NCI-H69 (cell line): ENCODE measurements at places on chromosomes 11 and 22.

- DNase-seq = peak; percentile 15
Observed at GRCh38 chr11:70761094-70761907, 363.0 kb downstream of the CTTN start.

DNA sequence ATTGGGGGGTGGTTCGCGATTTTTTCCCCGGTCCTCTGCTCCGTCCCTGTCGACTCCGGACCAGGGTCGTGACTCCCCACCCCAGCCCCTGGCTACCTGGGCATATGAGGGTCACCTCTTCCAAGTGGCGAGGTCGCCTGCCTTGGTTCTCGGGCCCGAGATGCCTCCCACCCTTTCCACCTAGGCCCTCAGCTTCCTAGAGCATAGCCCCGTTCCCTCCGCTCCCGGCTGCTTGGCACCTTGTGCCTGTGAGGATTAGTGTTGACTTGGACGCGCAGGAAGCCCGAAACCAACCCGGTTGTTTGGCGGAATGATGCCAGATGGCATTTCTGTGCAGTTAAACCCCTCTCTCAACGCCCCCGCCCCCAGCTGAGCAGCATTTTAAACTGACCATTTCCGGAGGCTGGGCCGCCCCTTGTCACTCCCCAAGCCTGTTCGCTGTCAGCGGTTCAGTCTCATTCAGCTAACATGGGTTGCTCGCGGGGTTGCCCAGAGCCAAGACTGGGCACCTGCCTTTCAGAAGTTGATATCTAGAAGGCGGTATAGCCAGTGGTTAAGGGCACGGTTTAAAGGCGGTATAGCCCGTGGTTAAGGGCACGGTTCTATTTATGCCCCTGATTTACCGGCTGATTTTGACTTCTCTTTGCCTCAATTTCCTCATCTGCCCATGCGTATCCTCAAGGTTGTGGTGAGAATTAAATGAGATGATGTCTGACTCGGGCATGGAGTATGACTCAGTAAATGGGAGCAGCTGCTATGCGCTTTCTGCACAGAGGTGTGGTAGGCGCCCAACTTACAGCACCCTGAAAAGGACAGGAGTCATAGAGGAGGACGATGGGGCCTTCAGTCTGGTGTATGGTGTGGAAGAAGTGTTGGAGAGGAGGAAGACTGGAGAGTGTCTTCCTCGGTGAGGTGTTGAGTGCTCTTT lies 639 bp downstream of the INCENP start:
- peak; percentile 87 for DNase-seq

- peak; percentile 53 for DNase-seq
Observed at GRCh38 chr22:40397396-40397795, 27.0 kb downstream of the SGSM3 start.

DNA sequence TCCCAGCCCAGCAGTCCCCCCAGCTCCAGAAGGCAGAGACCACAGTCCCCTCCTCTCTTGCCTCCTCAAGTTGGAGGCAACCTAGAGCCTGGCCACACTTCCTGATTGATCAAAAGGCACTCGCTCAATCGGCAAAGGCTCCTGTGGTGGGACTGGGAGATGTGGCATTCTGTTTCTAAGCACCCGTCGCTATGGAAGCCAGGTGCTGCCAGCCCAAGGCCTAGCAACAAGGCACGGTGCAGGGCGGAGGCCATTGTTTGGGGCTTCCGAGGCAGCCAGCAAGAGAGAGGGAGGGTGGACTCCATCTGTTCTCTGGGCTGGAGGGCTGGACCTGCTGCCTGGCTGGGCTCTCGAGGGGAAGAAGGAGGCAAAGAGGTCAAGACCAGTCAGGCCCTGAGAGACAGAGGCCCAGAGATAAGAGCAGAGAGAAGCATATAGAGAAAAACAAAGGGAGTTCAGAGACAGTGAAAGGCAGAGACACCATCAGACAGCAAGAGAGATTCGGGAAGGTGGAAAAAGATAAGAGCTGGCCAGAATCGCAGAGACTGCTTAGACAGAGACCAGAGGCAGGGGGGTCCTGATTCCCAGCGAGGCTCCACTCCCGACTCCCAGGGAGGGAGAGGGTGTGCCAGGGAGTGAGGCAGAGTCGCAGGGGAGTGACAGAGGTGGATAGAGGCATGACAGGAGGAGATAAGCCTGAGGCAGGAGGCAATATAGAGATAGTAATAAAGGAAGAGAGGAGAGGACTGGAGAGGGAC lies 21.2 kb downstream of the PDE2A start:
- DNase-seq = peak; percentile 97

DNA sequence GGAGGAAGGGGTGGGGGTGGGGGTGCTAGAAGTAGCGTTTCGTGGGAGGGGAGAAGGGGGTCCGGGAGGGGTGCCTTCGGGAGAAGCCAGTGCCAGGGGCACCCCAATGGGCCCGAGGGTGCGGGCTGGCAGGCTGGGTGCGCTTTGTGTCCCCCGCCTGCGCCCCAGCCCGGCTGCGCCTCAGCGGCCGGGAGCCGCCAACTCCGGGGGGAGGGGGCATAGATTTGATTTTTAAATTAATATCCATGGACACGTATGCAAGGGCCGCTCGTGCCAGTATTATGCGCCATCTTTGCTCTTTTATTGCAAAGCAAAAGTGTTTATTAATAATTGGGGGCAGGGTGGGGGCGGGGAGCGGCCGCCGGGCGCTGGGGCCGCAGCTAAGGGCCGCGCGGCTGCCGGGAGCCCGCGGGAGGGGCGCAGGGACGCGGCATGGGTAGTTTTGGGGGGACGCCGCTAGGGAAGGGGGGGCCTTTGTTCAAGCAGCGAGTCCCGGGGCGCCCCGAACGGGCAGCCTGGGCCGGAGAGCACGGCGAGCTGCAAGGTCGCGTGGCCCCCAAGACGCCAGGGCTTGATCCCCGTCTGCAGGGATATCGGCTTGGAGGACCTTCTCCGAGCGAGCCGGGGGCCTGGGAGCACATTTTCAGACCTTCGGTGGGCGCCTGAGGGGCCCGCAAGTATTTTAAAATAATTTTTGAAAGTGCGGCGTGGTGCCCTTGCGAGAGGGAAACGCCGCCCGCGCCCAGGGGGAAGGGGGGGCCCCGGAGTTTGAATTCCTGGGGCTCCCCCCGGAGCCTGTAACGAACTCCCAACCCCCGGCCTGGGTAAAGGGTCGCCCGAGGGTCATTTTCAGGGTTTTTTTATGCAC lies 959 bp downstream of the CCND1 start:
- DNase-seq = peak; percentile 16

- DNase-seq = no peak
Observed at GRCh38 chr11:43583548-43583947, 97.0 kb upstream of the HSD17B12 start.

GRCh38 chr11:90788961-90789360 lies 566.1 kb upstream of the CHORDC1 start:
- no peak for DNase-seq

- no peak for DNase-seq
Observed at GRCh38 chr22:48858121-48858520, 969.6 kb downstream of the BRD1 start.

GRCh38 chr11:120212259-120212878 lies 1.5 kb downstream of the OAF start:
- no peak for DNase-seq

DNA sequence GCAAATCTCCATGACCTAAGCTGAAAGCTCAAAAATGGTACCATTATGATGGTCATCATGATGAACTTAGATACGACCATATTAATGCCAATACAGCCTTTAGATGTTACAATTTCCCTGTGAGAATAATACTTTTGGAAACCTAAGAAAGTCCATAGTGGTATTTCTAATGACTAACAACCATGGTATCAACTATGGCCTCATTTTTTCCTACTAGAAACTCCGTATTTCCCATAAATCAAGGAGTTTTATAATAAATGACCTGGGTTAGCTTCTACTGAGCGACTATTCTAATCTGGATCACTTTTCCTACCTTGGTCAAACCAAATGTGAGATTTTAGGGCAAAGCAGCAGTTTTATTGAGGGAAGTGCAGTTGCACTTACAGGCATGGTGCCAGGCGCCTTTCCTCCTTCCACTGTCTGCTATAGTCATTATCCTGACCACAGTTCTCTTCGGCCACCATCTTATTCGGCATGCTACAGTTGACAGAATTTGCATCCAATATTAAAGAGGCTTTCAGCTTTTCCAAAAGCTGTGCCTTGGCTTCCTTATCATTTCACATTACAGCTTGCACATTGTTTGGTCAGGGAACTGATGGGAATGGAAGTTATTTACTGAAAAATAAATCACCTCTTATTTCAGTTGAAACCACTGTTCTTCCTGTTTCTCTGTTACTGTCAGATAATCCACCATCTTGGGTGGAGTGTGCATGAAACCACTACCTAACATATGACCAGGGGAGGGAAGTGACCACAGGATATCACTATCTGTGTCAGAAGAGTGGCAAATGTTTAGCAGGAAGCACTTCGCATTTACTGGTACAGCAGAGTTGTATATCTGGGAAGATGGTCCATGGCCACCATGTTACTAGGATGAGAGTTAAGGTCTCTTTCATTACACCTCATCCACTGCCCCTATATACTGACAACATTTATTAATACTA lies 74.5 kb upstream of the PICALM start:
- no peak for DNase-seq

GRCh38 chr22:40410272-40410671 lies 39.9 kb downstream of the SGSM3 start:
- DNase-seq = no peak

GRCh38 chr11:76385903-76386302 lies 4.8 kb downstream of the GVQW3 start:
- no peak for DNase-seq

DNA sequence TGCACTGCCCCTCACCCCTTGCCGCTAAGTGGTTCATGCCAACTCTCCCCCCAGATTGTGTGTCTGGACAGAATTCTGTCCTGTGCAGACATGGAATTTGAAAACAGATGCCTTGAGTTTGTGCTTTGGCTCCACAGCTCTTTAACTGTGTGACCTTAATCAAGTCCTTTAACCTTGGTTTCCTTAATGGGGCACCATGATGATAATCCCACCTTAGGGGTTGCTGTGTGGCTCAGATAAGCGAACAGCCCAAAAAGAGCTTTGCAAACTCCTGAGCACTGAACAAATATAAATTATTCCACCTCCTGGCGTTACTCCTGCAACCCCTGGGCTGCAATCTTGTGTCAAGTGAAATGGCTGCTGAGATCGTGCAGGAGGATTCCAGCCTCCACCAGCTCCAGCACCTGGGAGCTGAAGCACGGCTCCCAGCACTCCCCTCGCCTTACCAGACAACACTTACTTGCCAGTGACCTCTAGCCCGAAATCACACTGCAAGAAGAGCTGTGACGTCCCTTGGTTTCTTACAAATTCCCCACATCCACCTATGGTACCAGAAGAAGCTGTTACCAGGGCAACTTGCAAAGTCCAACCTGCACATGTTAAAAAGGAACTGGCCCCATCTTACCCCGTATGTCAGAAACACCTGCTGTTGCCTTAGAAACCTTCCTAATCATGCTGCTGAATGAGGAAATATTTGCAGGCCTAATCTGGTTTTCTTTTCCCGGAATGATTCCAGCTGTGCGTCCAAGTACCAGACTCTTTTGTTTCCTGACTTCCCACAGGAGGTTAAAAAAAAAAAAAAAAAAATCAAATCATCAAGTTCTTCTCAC lies 13.2 kb downstream of the VPS37C start:
- DNase-seq = peak; percentile 58

GRCh38 chr11:119780222-119780953 lies 51.4 kb upstream of the NECTIN1 start:
- DNase-seq = peak; percentile 17

DNA sequence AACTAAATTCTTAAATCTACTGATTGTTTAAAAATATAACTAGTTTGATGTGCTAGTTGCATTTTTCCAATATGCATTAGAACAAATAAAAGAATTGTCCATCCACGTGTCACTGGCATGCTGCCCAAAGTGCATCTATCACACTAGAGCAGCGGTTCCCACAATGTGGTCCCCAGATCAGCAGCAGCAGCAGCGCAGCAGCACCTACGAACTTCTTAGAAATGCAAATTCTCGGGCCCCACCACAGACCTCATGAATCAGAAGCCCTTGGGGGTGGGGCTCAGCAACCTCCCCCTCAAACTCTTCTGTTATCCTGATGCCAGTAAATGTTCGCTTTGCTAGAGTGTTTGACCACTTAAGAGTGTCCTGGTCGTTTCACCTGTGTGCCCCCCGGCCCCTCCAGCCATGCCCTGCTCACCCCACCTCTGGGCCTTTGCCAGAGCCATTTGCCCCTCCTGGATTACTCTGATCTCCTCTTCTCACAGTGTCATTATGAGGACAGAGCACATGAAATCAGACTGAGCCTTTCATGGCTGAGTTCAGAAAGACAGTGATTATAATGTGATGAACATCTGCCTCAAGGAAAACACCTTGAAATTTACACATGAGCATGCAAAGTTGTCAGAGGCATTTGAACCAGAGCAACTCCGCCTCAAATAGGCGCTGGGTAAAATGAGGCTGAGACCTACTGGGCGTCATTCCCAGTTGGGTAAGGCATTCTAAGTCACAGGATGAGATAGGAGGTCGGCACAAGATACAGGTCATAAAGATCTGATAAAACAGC lies 12.6 kb upstream of the VSIG10L2 start:
- DNase-seq = no peak

DNA sequence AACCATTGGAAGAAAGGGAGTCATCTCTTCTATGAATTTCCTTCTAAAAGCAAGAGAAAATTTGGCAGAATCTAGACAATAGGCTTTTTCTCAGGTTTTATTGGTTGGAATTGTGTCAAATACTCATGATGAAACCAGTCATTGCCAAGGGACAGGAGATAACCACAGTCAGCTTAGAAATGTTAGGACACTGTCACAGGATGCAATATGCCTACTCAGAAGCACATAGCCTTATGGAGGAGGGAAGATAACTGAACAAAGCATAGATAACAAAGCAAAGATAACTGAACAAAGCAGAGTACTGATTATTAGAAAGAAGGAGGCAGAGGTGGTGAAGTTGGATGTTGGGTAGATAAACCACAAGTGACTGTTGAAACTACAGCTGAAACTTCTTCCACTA lies 303.5 kb upstream of the PDGFD start:
- DNase-seq = no peak

DNA sequence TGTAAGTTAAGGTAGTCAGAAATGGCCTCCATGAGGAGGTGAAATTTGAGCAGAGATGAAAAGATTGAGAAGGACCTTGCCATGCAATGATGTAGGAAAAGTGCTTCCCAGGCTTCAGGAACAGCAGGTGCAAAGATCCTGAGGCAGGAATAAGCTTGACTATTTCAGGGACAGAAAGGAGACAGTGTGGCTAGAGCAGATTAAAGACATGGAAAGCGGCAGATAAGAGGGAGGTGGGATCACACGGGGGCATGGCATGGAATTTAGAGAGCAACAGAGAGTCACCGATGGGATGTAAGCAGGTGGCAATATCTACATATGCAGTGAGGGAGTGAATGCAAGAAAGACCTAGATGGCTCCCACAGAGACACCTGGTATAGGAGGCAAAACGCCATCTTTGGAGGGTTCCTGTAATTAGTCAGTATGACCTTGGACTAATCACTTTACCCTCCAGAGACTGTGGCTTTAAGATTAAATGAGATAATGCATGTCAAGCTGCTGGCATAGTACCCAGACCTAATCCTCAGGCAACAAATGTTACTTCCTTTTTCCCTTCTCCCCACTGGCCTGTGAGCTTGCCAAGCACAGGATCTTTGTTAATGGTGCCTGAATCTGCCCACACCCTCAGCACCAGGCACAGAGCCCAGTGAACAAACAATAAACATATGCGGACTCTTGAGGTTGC lies 24.6 kb upstream of the ACER3 start:
- DNase-seq = peak; percentile 89
